LHCN-M2 (cell line): ENCODE measurements at places on chromosomes 6 and 20.
A peak's percentile ranks its signal among the peaks of the same experiment; 100 is the strongest.

DNA sequence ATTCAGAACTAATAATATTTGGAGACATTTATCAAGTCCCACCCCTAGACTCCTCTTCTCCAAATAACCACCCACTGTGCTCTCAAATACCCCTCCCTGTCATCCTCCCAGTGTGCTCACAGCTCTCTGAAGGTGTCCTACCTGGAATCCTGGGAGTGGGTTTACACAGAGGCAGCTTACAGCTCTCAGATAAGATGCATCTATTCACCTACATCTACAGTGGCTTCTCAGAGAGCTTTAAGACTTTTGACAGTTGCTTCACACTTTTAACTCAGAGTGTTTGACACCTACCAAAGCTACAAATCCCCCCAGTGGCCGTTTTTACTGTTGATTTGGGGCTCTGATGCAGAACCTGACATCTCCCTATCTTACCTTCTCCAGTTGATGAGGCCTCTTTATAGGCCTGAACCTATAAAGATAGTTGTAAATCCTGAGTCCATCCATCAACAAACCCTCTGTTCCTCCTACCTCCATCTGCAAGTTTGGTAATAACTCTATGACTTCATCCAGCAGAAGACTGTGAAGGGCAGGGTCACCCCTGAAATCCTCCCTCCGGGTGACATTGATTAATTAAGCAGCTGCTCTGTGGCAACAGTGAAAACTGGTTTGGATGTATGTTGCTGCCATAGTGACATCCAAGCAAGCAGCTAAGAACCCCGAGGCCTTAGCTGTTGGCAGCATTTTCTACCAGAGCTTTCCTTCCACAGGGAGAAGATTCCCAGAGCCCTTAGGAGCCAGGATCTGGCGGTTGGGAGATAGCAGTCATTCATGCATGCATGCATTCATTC lies 226.1 kb upstream of the RREB1 start:
- peak; percentile 72 for DNase-seq

DNA sequence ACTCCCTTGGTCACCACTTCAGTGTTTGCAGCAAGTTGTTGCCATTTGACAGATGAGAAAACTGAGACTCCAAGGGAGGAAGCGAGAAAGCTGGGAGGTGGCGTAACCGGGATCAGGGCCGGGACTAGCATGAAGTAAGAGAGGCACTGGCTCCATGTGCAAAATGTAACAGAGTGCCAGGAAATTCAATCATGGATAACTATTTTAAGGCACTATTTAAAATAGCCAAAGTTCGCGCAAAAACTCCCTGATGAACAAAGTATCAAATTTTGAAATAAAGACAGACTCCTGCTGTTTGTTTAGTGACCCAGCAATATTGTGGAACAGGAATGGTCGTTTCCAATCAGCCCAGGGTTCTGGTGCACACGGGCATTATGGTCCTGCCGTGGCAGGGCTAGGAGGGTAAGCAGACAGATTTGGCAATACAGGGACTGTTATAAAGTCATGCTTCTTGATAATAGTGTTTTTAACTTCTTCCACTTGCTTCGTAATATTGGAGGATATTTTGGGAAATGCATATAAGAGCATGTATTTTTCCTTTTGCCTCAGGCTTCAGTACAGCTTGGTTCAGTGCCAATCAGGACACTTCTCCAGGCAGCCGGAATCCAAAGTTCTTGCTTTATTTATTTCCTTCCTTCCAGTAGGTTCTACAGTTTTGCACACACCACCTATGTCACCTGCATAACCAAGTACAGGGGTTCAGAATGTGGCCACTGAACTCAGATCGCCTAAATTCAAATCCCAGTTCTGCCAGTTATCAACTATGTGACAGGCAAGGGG lies 141.6 kb downstream of the EYA2 start:
- no peak for DNase-seq

- DNase-seq: peak; percentile 19
Observed at GRCh38 chr6:72446430-72446829, 175.4 kb upstream of the KCNQ5 start.

- DNase-seq: no peak
Observed at GRCh38 chr6:27679964-27680694, 207.2 kb upstream of the ZNF184 start.

DNA sequence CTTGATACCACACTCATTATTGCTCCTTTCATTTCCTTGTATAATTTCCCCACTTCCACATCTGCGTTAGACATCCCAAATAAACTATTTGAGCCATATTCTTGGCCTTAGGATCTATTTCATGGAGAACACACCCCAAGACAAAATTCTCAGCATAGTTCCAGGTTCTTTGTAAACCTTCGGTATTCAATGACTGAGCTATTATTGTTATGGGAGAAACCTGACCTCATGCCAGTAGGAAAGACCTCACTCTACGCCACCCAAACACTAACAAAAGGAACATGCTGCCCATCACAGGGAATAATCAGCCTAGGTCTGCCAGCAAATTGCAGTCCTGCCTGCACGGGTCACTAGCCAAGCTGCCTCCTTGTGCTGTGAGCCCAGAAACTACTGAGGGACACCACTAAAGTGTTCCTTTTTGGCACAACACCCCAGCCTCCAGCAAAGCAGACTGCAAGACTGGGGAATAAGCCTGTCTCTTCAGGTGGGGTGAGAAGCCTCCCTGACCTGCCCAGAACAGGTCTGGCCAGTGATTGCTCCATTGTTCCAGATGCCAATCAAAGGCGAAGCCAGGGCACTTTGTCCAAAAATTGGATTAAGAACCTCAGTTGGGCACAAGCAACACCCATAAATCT lies 371.8 kb downstream of the MAFB start:
- DNase-seq: no peak

DNA sequence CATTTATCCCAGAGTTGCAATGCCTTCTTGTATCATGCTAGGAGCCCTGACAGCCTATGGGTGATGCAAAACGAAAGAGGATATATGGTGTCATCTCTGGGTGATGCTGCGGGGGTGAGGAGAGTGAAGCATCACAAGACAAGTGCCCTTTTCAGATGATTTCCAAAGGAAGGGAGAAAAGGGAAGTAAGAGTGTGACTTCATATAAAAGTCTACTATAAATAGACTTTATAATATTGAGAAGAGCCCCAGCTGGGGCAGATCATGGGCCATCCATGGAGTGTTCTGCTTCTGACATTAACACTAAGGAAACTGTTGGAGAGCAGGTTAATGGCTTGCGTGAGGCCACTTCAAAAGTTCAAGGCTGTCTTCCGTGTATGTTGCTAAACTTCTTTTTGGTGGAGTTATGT lies 4.4 kb downstream of the CD83 start:
- DNase-seq: no peak

DNA sequence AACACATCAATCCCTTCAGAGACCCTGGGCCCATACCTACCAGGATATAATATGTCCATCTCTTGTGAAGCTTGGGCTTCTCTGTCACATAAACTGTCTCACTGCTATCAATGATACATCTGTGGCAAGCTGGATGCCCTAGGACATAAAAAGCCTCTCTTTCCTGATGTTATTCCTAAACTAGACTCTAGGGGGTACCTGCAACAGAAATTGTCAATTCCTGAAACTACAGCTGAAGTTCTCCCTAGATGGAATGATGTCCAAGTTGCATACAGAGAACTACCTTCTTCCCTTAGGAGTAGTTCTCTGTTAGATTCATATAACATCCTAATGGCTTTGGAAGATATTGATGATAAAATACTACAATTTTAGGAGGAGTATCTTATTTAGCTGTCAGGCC lies 35.8 kb downstream of the TBX18 start:
- peak; percentile 38 for DNase-seq

- DNase-seq: no peak
Observed at GRCh38 chr20:62320581-62321354, 18.0 kb downstream of the ADRM1 start.

- DNase-seq: no peak
Observed at GRCh38 chr20:55778796-55779195, 226.5 kb downstream of the CBLN4 start.

- DNase-seq: peak; percentile 43
Observed at GRCh38 chr6:16583144-16583762, 178.0 kb downstream of the ATXN1 start.

- DNase-seq: peak; percentile 19
Observed at GRCh38 chr6:6556738-6557503, 31.6 kb upstream of the LY86 start.

GRCh38 chr6:11398451-11399326 lies 138.9 kb upstream of the TMEM170B start:
- DNase-seq: no peak

DNA sequence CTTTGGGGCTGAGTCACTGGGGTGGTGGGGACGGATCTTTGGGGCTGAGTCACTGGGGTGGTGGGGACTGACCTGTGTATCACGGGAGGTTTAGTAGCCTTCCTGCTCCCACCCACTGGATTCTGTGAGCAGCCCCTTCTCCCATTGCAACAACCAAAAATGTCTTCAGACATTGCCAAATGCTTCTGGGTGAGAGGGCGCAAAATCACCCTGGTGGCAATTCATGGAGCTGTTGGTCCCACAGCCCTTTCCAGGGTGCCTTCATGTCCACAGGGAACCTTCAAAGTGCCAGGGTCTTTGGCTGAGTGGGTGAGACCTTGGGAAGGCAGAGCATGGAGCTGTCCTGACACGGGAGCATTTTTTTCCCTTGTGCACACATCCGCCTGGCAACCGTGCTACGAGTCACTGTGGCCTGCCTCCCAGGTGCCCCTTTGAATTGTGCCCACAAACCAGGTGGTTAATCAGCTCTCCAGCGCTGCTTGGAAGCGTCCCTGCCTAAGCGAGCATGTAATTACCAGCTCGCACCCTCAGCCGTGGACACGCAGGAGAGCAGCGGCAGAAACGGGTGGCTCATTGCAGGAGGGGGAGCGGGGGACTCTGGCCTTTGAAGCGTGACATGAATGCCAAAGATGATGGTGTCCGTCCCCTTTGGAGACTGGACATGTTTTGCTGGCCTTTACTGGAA lies 27.4 kb upstream of the APCDD1L start:
- DNase-seq: no peak

- DNase-seq: peak; percentile 81
Observed at GRCh38 chr20:38290829-38291814, 12.8 kb upstream of the BPI start.

- peak; percentile 22 for DNase-seq
Observed at GRCh38 chr6:16059496-16059895, 69.4 kb upstream of the MYLIP start.

DNA sequence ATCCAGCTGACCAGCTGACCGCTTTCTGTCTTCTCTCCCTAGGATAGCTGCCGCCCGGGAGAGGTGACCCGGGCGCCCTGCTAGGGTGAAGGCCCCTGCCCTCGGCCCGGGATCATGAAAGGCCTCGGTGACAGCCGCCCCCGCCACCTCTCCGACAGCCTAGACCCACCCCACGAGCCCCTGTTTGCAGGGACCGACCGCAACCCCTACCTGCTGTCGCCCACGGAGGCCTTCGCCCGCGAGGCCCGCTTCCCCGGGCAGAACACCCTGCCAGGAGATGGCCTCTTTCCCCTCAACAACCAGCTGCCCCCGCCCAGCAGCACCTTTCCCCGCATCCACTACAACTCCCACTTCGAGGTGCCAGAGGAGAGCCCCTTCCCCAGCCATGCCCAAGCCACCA lies 109.7 kb upstream of the MYL9 start:
- DNase-seq: no peak

GRCh38 chr20:57943291-57943690 lies 233.5 kb upstream of the PMEPA1 start:
- DNase-seq: no peak

DNA sequence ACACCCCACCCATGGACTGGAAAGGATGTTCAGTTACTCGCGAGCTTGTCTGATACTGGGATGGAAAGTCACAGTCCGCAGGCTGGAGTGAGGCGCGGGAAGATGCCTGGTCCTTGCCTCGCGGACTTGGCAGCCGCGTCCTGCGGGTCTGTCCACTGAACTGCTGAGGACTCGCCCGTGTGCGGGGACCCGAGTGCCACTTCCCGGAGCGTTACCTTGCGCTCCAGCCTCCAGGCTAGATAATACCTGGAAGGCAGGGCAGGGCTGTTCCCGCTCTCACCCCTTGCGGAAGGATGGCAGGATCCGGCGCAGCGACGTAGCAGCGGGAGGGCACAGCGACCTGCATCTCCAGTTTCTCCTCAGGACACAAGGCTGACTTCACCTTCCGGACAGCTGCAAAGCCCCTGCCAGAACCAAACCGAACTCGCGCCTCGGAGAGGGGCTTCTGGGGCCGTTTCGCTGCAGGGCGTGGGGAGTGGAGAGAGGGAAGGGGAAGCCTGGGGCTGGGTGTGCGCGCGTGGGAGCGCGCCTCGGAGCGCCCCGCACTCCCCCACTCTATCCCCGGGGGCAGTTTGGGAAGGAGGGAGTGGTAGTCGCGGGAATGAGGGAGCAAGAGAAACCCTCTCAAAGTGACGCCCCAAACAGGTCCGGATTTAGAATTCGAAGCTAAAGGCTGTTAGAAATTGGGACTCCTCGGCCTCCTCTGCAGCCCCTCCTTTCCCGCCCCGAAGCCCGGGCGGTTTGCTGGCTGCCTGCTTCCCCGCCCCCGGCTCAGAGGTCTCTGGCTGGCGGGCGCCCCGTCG lies at the start of gene KCNQ5:
KCNQ5 (plus strand) TSS at position 774 of the 803 bp plus-strand sequence.
- peak; percentile 29 for DNase-seq

- DNase-seq: peak; percentile 15
Observed at GRCh38 chr6:132511210-132511830, 1.6 kb downstream of the STX7 start.

- no peak for DNase-seq
Observed at GRCh38 chr6:23879816-23880215, 246.2 kb upstream of the NRSN1 start.

GRCh38 chr6:169362501-169363121 lies 109.0 kb upstream of the THBS2 start:
- no peak for DNase-seq
